Hematopoietic multipotent progenitor cell treated with erythropoietin and hydrocortisone succinate and interleukin-3 and kit ligand, for 17 days (in vitro differentiated cells): ENCODE measurements at places on chromosomes 3 and 15.

DNA sequence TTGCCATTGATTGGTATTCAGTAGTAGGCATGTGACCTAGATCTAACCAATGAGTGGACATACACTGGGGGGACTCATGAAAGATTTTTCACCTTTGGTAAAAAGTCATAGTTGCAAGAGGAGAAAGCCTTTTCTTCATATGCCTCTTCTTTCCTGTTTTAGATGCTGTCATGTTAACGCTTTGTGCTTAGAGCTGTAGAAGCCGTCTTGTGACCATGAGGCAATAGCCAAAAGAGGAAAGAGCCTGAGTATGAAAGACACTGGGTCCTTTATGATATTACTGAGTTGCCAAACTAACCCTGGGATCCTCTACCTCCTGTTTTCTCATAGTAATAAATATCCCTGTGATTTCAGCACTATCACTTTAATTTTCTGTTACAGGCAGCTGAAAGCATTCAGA lies 396.0 kb downstream of the FHIT start:
- no peak for DNase-seq

- no peak for DNase-seq
Measured at GRCh38 chr3:174675406-174675805, 183.7 kb upstream of the NAALADL2 start.

- DNase-seq, result no peak
Measured at GRCh38 chr3:169146179-169146665, 517.3 kb downstream of the MECOM start.

DNA sequence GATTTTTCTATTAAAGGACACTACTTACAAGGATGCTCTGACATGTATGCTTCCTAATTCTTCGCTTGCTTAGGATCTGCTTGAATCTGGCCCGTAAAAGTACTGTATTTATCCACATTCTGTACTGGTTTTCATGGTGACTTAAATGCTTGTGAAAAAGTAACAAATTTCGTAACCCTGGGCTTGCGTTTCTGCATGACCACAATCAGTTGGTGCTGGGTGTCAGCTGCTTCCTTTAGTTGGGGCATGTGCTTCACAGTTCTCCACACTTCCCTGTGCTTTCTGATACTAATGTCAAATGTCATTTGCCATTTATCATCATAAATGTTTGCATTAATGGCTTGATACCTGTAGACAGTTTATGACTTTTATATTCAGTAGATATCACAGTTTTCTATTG lies 218.4 kb upstream of the MLF1 start:
- no peak for DNase-seq

DNA sequence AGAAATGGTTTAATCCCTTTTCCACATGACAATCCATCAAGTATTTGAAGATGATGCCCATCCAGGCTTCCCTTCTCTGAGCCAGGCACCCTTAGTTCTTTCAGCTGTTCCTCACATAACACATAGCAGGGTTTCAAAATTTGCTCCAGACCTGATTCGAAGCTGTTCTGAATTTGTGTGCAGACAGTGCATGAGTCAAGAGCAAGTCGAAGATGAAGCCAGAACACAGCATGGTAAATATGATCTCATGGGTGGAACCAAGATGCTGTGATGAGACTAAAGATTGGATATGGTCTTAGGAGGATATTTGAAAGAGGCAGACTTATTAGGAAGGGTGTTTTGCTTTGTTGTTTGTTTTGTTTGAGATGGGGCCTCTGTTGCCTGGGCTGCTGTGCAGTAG lies 32.6 kb upstream of the PDE8A start:
- DNase-seq, result no peak

GRCh38 chr15:90340345-90340744 lies 11.7 kb upstream of the ZNF774 start:
- DNase-seq, result no peak

- DNase-seq, result no peak
Measured at GRCh38 chr15:62497356-62497755, 332.3 kb upstream of the C2CD4B start.

DNA sequence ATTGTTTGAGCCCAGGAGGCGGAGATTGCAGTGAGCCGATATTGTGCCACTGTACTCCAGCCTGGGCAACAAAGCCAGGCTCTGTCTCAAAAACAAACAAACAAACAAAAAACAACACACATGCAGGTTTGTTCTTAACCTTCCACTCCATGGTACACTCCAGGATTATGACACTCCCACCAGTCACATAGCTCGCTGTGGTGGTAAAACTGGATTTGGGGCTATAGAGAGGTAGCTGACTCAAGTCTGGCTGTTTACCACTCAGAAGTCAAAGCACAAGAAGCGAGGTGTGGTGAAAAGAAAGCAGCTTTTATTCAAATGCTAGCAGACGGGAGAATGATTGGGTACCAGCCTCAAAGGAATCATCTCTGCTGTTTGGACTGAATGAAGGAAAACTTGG lies 49.0 kb upstream of the SIAH2 start:
- DNase-seq, result no peak

- DNase-seq, result no peak
Measured at GRCh38 chr15:92683511-92683834, 27.9 kb upstream of the FAM174B start.

GRCh38 chr3:134598763-134599545 lies 51.9 kb downstream of the KY start:
- no peak for DNase-seq

GRCh38 chr3:24496529-24497482 lies 2.2 kb upstream of the THRB start:
- peak; percentile 53 for DNase-seq

GRCh38 chr15:25545017-25545416 lies 106.2 kb upstream of the UBE3A start:
- no peak for DNase-seq

DNA sequence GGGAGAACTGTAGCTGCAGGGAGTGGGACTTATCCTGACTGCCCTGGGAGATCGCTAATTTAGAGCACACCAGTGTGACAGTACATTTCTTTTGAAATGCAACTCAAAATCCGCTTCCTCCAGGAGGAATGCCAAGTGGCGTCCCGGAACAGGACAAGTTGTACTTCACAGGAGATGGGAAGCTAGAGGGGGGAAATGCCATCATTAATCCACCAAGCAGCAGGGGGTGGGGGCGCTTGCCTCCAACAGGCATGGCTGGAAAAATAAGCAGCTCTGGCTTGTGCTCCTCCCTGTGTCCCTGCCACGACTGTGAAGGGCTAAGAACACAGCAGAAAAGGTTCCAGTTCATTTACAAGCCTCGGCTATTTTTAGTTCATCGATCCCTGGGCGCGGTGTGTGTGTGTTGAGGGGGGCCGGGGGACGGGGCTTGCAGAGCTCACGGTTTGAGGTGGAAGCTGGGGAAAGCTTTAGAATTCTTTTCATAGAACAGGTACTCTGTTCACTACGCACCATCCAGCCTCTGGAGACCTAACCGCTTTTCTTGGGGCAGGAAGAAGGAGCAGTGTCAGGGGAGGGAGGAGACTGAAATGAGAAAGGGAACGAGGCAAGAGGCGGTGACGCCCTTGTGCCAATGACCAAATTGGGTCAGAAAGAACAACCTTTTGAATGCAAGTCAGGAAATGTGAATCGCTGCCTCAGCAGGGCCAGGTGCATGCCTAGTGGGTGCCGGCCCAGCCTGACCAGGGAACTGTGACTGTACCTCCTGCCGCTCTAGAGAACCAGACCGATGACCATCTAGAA lies 51.8 kb upstream of the DGKG start:
- no peak for DNase-seq

- DNase-seq, result no peak
Measured at GRCh38 chr3:157070678-157070999, 89.3 kb downstream of the CCNL1 start.

GRCh38 chr15:37094915-37095711 lies 5.2 kb downstream of the MEIS2 start:
- DNase-seq, result no peak

GRCh38 chr15:48888836-48889235 lies 10.9 kb downstream of the EID1 start:
- no peak for DNase-seq

- DNase-seq, result no peak
Measured at GRCh38 chr3:133933097-133934024, 37.7 kb upstream of the RAB6B start.

GRCh38 chr3:7385635-7386034 lies 524.7 kb downstream of the GRM7 start:
- no peak for DNase-seq

DNA sequence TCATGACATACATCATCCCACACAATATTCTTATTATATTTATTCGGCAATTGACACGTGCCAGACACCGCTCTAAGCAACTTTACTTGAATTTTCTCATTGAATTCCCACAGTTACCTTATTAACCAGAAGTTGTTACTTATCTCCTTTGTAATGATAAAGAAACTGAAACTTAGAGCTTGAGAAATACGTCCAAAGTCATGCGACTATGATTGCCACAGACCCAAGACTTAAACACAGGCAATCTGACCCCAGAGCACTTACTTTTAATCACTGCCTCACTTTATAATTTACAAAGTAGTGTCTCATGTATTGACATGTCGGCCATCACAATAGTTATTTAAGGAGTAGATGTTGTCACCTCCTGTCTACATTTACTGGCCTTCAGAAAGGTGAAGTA lies 64.7 kb downstream of the ATP13A4 start:
- no peak for DNase-seq

DNA sequence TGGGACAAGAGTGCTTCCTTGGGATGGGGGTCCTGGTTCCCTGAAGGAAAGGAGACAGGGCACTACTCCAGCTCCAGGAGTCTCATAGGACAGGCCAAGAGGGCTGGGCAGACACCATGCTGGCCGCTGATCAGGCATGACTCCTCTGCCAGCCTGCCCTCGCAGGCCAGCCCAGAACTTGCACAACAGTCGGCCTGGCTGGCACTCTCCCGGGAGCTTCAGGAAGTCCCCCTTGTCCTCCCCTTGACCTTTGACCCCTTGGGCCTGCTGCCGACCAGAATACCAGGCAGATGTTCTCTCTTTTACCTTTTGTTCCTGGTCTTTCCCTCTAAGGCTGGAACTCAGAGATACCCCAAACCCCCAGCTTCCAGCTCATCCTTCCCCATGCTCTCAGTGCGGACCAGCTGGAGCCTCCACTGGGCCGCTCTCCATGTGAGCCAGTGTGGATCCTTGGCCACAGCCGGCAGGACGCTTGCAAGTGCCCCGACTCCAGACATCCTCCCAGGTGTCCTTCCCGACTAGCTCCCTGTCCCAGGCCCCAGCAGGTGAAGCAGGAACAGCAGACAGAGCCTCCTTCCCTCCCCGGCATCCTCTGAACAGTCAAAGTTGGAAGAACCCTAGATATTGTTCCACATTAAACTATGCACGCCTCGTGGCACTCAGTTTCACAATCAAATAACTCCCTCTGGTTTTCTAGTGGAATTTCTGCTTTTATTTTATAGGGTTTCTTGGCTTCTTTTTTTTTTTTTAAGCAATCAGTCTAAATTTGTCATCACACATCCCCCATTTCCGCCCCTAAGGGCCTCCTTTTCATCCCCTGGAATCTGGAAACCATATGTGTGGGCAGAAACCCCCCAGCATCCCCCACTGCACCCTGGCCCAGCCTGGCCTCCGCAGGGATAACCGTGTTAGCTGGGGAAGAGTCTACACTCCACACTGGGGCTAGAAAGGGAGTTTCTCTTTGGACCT lies 15.7 kb downstream of the VPS18 start:
- DNase-seq, result no peak

GRCh38 chr3:160860346-160860745 lies 104.3 kb downstream of the PPM1L start:
- DNase-seq, result no peak

DNA sequence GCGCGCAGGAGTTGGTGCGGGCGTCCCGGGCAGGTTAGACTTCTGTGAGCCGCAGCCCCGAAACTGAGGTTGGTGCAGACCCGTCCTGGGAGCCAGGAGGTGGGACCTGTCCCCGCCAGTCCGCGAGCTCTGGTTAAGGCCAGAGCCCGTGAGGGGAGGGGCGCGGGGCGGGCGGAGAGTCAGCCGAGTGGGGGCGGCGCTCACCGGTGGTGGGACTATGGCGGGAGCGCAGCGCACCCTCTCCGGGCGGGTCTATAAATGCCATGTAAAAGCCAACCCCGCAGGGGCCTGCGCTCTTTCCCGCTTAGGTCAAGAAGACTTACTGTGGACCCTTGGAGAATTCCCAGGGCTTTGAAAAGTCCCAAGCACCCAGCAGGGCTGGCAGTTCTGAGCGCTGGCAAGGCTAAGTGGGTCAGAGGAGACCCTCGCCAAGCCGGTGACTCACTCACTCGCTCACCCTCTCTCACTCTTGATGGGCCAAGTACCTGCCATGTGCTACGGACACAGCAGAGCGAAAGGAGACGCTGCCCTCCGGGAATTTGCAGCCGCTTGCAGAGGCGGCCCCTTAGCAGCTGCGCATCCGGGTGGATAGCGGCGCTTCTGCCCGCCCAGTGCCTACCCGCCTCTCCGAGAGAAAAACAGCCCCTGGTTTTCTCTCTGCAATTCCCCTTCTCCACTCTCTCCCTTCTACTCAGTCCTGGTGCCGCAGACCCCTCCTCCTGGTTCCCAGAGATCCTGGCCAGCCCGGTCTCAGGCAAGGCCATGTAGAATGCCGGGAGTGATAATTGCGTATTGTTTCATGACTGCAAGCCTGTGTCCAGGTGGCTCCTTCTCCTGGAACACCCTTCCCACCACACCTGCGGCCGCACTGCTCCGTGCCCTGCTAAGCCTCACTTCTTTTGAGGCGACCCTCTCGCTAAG lies at the start of gene ALDH1L1:
TSS of gene ALDH1L1 (minus strand) at position 110 of the 921 bp plus-strand sequence. CDS start 19,607 bp downstream, outside the sequence.
- no peak for DNase-seq

- DNase-seq, result no peak
Measured at GRCh38 chr15:63233667-63234423, 43.6 kb upstream of the APH1B start.

DNA sequence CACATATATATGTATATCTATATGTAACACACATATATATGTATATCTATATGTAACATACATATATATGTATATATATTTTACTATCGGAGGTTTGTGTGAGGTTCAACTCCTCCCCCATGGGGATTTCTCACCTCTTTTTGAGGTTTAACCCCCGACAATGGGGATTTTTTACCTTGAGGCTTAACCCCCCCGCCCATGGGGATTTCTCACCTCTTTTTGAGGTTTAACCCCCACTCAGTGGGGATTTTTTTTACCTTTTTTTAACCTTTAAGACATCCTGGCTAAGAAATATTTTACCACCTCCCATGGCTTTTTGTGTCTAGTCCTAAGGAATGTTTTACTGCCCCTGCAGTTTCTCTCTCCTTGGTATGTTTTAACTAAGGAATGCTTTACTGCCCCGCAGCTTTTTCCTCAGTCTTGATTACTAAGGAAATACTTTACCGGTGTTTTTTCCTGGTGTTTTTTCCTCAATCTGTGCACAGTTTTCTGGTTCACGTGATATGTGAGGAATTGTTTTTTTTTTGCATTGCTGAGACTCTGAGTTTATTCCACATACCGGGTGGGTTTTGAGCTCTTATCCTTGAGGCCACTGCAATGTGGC lies 185.2 kb downstream of the KLF13 start:
- no peak for DNase-seq

- DNase-seq, result no peak
Measured at GRCh38 chr3:161264852-161265251, 43.7 kb downstream of the NMD3 start.

- no peak for DNase-seq
Measured at GRCh38 chr3:10555263-10555662, 49.9 kb upstream of the ATP2B2 start.
